ENCODE measurements at places on chromosomes 2 and 18.

DNA sequence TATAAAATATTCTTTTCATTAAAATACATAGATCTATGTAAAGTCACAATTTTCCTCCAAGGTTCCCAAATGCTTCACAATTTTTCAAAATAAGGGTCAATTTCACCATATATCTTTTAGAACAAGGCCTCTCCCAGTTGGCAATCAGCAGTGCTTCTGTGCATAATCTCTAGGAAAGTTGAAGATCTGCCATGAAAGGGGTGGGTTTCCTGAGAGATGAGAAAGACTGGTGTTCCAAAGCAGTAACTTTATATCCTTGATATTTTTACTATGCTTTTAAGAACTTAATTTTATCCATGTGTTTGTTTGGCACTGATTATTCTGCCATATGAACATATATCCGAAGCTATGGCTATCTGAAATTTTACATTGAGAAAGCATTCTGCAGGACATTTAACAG, 199.4 kb upstream of the CYP26B1 start:
- no peak for DNase-seq

DNA sequence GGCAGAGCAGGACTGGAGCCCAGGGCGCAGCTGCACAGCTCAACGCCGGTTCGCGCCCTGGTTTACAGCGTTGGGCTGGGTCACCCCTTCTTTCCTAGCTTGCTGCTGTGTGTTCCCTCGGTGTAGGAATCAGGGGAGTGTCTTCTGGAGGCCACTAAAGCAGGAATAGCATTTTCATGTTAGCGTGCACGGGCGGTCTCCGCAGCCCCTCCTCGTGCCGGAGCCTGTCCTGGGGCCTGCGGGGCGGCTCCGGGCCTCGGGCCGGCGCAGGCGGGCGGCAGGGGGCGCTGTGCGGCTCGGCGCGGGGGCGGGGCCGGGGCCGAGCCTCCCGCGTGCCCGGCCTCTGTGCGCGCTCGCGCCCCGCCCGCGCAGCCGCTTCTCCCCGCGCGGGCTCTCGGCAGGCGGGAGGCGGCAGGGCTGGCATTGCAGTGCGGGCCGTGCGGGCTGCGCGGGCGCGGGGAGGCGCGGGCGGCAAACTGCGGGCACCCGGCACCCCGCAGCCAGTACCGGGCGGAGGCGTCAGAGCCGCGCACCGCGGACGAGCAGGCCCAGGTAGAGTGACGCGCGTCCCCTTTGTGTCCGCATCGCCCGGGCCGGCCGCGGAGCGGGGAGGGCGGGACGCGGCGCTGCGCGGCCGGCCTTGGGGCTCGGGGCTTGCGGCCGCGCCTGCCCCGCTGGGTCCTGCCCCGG, at the start of gene RNF144A:
Gene RNF144A (plus strand): TSS at position 342 of the 690 bp plus-strand sequence. CDS start 79,515 bp downstream, outside the sequence.
- DNase-seq: no peak

DNA sequence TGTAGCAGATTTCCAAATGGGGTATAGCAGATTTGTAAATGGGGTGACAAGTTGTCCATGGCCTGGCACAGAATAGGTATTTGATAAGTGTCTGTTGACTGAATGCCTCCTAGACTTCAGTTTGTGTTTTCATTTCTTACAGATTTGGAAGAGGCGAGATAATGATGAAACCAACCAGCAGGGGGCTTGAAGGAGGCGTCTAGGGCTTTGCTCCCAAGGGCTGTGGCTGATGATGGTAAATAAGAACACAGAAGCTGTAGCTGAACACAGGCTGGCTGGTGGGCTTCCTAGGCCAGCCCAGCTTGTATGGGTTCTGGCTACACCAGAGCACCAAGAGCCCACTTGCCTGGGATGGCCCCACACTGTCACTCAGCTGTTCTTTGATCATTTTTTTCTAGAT, 19.4 kb downstream of the SFTPB start:
- no peak for DNase-seq

DNA sequence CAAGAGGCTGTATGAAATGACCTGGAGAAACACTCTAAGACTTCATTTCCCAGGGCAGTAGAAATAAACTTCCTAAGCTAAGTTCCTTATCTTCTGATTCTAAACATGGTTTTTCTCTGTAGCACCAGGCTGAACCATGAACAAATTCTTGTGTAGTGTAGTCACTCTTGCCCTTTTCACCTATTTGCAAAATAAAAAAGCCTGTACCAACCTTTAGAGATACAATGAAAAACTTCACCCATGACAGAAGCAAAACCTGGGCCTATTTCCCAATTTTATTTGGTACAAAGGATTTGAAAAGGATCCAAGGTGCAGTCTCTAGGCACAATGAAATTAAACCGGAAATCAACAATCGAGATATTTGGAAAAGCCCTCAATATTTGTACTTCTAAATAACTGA, 43.6 kb downstream of the POLR1A start:
- no peak for DNase-seq

DNA sequence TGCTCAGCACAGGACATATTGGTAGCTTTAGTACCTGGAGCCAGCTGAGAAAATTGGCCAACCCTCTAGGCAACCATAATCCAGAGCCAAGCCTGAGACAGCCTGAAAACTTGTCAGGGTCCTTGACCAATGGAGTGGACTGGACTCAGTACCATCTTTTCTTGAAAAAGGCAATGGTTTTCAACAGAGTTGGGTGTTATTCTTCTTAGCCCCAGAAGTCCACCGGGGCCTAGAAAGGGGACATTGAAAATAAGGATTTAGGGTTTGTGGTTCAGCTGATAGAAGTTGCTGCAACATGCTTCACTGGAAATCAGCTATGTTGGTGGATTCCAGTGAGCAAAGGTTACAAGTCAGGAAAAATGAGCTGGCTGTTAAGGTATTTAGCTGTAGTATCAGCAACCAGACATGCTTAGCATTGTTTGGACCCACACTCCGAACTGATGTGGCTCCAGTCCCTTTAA, 22.1 kb upstream of the CNOT11 start:
- no peak for DNase-seq

All from SIG-M5 (cell line).